ENCODE measurements at places on chromosomes 16 and 17.
A peak's percentile ranks its signal among the peaks of the same experiment; 100 is the strongest.

- no peak for DNase-seq
These were observed 90.7 kb downstream of the CDH8 start for GRCh38 chr16:61945511-61945910.

- DNase-seq, result no peak
These were observed 2.7 kb upstream of the CCDC57 start for GRCh38 chr17:82215095-82215971.

GRCh38 chr17:13635951-13636350, 34.2 kb upstream of the HS3ST3A1 start:
- DNase-seq, result no peak

DNA sequence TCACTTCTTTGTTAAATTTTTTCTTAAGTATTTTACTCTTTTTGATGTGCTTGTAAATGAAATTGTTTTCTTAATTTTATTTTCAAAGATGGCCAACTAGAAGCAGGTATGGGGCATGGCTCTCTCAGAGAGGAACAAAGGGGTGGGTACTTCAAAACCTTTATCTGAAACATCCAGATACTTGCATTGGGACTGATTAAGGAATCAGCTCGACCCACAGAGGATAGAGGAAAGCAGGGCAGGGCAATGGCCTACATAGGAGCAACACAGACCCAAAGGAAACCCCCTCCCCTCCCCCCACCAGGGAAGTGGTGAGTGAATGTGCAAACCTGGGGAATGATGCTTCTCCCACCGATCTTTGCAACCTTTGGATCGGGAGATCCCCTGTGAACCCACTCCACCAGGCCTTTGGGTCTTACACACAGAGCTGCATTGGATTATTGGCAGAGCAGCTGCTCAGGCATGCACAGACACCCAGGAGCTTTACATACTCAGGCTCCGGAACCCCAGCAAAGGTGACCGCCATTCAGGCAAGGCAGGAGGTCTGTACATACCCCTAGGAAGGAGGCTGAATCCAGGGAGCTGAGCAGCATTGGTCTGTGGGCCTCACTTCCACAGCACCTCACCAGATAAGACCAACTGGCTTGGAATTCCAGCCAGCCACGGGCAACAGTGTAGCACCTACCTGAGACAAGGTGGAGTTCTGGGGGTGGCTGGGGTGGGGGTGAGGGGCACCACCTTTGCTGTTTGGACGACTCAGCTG, 3.0 kb upstream of the CCR7 start:
- no peak for DNase-seq

- no peak for DNase-seq
These were observed 4.5 kb downstream of the CFAP119 start for GRCh38 chr16:30757316-30757715.

DNA sequence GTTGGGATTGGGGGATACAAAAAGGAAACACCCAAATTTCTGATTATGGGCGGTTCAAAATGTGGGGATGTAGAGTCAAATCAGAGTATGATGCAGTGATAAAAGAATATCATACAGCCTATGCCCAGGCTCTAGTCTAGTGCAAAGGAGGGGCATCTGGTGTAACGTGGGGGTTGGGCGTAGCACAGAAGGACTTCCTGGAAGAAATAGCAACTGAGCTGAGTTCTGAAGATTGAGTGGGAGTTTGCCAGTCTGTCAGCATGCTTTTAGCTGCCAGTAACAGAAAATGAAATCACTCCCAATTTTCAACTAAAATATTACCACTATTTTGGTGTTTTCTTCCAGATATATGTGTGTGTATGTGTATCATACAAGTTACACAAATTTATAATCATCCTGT, 196.9 kb downstream of the SPECC1 start:
- DNase-seq, result no peak

DNA sequence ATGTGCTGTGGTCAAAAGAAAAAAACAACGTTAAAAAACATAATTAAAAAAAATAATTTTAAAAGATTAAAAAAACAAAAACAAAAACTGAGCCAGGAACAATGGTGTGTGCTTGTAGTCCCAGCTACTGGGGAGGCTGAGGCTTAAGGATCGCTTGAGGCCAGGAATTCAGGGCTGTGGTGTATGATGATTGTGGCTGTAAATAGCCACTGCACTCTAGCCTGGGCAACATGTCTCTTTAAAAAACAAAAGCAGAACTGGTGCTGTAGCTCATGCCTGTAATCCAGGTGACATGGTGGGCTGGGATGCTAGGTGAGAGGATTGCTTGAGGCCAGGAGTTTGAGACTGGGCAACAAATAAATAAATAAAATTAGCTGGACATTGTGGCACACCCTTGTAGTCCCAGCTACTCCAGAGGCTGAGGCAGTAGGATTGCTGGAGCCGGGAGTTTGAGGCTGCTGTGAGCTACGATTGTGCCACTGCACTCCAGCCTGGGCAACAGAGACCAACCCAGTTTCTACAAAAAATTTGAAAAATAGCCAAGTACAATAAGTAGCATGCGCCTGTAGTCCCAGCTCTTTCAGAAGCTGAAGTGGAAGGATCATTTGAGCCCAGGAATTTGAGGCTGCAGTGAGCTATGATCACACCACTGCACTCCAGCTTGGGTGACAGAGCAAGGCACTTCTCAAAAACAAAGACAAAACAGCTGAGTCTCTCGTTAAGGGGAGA, 43.6 kb downstream of the NFATC3 start:
- DNase-seq, result no peak

DNA sequence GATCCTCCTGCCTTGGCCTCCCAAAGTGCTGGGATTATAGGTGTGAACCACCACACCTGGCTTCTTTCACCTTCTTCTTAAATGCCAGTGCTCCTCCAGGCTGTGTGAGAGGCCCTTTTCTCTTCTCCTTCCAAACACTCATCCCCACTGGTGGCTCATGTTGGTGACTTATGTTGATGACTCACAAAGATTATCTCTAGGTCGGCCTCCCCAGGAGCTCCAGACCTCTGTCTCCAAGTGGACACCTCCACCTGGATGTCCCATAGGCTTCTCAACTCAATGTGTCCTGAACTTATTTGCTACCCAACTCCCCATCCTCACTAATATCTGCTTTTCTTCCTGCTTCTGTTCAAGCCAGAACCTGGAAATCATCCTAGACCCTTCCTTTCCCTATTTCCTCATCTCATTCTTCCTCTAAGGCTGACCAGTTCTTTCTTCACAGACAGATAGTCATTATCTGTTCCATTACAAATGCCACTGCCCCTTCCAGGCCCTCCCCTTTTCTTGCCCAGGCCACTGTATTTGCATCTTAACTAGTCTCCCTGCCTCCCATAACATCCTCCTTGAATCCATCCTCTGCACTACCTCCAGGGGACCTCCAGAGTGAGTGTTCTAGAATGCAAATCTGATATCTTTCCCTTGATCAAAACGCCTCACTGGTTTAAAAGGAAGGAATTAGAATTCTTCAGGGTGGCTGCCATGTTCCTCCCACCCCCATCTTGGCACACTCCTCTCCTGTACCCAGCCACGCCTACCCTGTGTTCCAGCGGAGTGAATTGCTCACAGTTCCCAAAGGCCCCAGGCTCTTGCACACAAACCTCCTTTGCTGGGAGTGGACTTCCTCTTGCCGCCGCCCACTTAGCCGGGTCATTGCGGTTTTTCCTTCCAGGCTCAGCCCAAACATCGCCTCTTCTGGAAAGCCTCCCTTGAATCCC, 34.8 kb upstream of the FBXO47 start:
- DNase-seq, result peak; percentile 34

DNA sequence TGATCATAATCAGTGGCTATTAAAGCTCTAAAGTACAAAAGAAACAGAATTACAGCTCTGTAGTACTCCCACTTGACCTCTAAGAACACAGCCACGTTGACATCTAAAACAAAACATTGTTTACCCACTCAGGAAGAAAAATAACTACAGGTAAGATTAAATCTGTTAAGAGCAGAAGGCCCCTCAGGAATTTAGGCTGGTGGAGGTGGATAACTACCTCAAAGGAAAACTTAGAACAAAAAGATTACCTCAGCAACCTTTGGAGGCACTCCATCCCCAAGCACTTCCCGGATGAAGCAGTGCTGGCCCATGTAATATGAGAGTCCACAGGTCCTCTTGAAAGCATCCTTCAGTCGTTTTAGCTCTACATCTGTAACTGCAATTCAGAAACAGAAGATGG, 46.7 kb downstream of the USP32 start:
- no peak for DNase-seq

DNA sequence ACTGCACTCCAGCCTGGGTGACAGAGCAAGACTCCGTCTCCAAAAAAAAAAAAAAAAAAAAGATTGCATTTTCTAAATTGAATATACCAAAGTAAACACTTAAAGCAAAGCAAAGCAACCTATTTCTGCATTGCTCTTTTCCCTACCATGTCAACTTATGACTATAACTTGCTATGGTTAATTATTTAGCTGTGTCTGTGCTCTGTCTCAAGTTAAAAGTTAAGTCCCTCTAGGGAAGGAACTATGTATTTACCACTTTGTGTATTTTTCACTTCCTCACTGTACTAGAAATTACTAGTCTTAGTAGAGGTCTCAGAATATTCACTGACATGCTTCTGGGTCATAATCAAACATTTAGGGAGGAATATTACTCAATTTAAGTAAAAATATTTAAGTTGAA, 711.7 kb upstream of the SOX9 start:
- no peak for DNase-seq

DNA sequence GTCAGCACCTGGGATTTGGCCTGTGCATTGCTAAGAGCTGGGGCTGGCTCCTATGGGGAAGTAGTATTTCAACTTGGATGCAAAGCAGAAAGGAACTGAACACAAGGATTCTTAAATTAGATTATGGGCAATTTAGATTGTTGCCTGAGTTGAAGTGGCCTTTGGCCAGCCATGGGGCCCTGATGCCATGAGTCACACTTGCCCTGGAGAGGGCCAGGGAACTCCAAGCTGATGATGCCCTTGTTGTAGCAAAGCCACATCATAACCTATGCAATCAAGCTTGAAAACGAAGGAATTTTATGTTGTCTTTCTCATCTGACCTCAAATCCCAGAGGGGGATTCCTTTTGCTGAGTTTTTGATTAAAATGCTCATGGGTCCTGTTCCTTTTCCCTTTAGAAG, 3.9 kb upstream of the SPATA32 start:
- DNase-seq, result no peak

DNA sequence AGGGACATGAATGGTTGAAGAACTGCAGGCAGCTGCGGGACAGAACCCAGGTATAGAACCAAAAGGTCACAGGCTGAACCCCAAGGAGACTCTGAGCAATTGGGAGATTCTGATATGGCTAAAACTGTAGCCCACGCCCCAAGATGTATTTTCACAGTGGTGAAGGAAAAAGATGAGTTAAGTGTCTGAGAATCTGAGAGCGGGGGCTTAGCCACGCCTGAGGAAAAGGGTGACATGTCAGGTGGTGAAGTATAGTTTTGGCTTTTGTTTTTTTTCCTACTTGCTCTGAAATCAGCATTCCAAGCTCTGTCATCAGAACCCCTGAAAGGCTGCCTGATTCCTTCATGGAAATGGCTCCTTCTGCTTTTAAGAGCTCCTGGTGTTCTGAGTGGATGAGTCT, 73.3 kb downstream of the AKAP1 start:
- no peak for DNase-seq

GRCh38 chr16:86708431-86708830, 130.1 kb downstream of the FOXL1 start:
- no peak for DNase-seq

DNA sequence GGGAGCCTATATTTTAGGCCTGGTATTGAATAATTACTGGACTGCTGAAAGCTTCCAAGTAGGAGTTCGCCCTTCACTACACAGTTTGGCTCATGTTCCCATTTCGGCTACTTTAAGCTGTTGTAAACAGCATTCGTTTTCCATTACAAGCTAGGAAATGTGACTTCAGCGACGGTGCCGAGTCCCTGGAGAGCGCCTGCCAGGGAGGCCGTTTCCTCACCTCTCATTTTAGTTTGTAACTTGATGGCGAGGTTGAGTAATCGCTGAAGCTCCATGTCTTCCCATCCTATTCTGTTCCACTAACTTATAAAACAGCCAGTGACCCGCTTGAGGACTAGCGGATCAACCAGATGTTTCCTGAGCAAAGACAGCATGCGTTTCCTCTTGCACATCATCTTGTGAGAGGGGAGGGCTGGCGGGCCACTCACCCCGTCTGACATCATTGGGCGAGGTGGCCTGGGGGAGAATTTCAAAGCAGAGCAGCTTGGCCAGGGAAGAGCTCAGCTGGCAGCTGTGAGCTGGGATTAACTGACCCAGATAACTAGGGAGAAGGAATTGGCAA, 32.9 kb downstream of the PCTP start:
- no peak for DNase-seq

Measured in CD4-positive, alpha-beta T cell treated with Interferon alpha-2 for 1 hour (primary cell).